ENCODE measurements at places on chromosomes 6 and 20. TPM values are rescaled to one million over a fixed set of nuclear protein-coding genes. Genes with fewer than 3 reads are reported as not detected.

The ADGRF5 gene
- total RNA-seq: not detected

The DEFB125 gene
- not detected for total RNA-seq

The PAK1IP1 gene
- total RNA-seq: 24.5 TPM

The MLIP gene
- total RNA-seq: not detected

The TRIM31 gene
- total RNA-seq: 1.7 TPM

The OR12D3 gene
- total RNA-seq: not detected

The CDH4 gene
- total RNA-seq: 7.8 TPM

The PIGU gene
- total RNA-seq: 31.4 TPM

The PAX1 gene
- total RNA-seq: not detected

The RFX6 gene
- total RNA-seq: not detected

The SLC17A3 gene
- total RNA-seq: 0.93 TPM

The MEP1A gene
- not detected for total RNA-seq

The MEI4 gene
- not detected for total RNA-seq
